GOT3 (cell line): ENCODE measurements at places on chromosomes 12 and 14.

GRCh38 chr14:68047906-68048305 lies 228.3 kb downstream of the RAD51B start:
- no peak for DNase-seq

GRCh38 chr14:55019968-55020554 lies 6.8 kb downstream of the WDHD1 start:
- DNase-seq, result no peak

GRCh38 chr14:20905676-20906075 lies 14.5 kb downstream of the RNASE3 start:
- no peak for DNase-seq

DNA sequence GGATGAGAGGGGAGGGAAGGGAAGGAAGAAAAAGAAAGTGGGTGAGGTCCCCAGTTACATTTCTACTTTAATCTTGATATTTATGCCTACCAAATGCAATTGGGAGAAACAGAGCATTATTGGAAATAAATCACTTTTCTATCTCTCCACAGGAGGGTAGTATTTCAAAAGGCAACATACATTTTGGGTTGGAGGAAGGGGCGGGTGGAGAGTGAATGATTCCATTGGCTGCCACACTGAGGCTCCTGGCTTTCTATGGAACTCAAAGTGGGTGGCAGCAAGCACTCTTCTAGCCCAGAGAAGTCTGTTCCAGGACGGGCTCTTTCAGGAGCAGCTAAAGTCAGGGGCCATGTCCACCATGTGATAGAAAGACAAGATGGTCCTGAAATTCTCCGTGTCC lies 441.3 kb downstream of the DAD1 start:
- no peak for DNase-seq

DNA sequence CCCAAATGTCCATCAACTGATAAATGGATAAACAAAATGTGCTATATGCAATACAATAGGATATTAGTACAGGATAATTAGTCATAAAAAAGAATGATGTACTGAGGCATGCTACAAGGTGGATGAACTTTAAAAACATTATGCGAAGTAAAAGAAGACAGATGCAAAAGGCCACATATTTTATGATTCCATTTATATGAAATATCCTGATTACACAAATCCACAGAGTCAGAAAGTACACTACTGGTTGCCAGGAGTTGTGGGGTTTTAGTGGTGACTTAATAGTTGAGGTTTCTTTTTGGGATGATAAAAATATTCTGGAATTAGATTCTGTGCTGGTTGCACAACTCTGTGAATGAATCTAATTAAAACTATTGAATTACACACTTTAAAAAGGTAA lies 12.6 kb downstream of the TRIM9 start:
- no peak for DNase-seq

DNA sequence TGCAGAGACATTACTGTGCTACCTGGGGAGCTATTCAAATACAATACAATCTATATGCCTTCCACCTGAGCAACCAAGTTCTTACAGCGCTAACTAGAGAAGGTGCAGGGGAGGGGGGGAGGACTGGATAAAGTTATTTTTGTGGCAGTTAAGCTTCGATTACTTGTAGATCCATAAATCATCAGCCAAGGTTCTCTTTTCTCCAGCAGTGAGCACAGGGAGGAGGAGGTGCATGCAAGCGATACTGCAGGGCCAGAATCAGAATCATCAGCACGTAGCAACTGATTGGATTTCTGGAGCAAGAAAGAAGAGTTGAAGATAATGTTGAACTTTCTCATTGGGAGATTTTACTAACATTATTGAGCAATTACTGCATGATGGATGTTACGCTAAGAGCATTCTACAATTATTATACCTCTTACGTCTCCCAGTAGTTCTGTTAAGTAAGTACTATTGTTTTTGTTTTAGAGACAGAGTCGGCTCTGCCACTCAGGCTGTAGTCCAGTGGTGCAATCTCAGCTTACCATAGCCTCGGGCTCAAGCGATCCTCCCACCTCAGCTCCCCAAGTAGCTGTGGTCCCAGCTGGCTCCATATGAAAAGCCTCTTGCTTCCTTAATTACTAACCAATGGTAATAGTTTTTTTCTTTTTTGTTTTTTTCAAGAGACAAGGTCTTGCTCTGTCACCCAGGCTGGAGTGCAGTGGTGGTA lies 74.6 kb upstream of the EEA1 start:
- no peak for DNase-seq

DNA sequence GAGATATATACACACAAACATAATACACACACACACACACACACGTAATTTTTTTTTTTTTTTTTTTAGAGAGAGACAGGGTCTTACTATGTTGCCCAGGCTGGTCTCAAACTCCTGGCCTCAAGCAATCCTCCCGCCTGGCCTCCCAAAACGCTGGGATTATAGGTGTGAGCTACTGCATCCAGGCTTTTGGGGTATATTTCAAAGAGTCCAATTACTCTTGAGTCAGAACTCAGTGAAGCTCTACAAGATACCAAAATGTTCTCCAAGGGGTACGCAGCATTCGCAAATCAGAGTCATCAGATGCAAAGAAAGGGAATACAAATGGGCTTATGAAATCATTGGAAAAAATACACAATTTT lies 54.0 kb downstream of the PHLDA1 start:
- DNase-seq, result no peak

- no peak for DNase-seq
Observed at GRCh38 chr14:41957459-41957858, 350.8 kb downstream of the LRFN5 start.

GRCh38 chr14:69008421-69008884 lies 29.4 kb upstream of the ACTN1 start:
- no peak for DNase-seq

- DNase-seq, result no peak
Observed at GRCh38 chr12:95533985-95534384, 17.3 kb downstream of the USP44 start.

DNA sequence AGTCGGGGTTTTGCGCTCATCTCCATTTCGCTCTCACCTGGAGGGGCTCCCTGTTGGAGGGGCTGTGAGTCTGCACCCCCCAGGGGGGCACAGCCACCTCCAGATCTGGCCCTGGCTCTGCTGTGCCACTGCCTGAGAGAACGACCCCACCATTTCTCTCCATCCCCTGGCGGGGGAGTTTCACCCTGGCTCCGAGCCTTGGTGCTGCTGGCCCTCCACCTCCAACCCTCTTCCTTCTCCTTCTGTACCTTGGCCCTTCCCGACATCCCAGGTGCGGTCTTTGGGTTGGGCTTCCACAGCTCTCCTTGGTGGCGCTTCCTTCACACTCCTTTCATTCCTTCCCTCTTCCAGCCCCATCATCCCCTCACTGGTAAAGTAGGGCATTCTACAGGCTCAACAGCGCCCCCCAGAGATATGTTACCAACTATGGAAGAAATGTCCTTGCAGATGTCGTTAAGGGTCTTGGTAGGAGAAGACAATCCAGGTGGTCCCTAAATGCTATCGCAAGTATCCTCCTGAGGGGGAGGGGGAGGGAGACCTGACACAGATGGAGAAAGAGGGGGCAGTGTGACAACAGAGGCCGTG lies 16.3 kb downstream of the SERPINA1 start:
- DNase-seq, result no peak

DNA sequence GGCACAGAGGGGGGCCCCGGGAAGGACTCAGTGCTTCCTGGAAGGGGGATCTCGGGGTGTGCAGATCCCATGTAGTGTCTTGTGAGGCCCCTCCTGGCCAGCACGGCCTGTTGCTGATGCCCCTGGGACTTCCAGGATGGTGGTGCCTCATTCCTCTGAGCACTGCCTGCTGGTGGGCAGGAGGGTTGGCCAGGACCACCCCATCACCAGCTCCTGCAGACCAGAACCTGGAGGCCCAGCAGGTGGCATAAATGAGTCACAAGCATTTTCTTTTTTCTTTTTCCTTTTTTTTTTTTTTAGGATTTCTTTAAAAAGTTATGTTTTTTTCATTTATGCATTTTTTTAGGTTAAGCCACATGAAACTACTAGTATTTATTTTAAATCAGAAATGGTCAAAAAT lies 8.0 kb downstream of the MMP17 start:
- no peak for DNase-seq

DNA sequence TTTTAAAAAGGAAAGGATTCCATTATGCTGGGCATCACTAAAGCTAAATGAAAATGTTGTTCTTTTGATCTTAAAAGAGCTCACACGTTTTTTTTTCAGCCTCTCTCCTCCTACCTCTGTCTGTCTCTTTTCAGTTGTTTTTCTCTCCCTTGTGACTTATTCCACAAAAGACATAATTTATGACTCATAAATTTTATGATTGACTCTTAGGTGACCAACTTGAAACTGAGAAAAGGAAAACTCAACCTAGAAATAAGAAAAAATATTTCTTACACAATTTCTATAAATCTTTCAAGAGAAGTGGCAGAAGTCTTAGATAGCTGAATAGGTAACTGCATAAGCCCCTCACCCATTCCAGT lies 227.7 kb upstream of the DDHD1 start:
- no peak for DNase-seq

- DNase-seq, result no peak
Observed at GRCh38 chr14:68961781-68962584, 17.1 kb downstream of the ACTN1 start.

DNA sequence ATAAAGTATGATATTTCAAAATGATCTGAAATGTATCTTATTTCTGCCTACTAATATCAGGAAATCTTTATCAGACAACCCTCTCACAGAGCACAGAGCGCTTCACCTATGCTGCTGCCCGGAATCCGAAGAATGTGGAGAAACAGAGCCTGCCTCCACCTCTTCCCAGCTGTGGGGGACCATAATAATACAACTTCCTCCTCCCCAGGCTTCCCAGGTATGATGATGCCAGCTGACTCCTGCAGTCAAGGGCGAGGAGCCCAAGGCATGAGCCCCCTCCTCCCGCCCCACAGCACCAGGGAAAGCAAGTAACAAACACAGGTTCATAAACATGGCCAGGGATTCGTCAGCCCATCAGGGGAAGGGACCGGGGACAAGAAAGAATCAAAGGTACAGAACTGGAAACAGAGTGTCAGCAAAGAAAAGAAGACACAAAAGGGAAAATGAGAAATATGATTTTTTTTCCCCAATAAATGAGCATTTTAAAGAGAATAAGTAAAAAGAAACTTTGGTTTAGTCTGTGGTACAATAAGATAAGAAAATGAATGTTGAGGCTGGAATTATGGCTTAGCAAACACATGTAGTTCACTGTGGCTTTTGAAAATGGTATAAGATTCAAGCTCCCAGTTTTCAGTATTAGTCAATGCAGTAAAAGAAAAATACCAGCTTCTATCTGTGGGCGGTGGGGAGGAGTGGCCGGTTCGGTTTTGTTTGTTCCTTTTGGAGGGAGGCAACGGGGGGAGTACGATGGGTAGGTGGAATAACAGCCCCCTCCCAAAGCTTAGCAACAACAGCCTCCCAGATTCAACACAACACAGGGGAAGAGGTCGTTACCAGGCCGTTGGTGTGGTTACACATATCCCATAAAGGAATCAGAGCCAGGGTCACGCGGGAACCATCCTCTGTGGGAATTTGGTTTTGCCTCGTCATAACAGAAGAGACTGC lies 68.3 kb downstream of the SETD3 start:
- no peak for DNase-seq

- DNase-seq, result no peak
Observed at GRCh38 chr12:66060163-66060907, 70.2 kb downstream of the LLPH start.

- DNase-seq, result no peak
Observed at GRCh38 chr14:33844118-33844517, 106.8 kb downstream of the EGLN3 start.

- DNase-seq, result no peak
Observed at GRCh38 chr12:124621296-124621660, 53.9 kb upstream of the NCOR2 start.
